NCI-H2081 (cell line): ENCODE measurements at places on chromosomes 1 and 21.

DNA sequence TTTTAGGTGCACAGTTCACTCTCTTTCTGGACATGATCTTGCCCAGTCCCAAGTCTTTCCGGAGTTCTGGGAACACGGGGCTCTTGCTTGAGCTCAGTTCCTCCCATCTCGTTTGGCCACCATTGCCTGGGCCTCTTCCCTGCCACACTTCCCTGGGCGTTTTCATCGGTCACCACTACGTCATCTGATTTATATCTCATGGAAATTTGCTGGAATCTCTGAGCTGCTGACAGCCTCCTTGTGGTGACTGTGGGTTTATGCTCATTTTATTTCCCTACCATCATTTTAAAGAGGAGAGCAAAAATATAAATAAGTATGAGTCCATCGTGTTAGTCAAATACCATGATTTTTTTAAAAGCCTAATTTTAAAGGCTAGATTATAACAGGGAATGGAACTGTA is 449.1 kb upstream of the KAZN start:
- no peak for DNase-seq

DNA sequence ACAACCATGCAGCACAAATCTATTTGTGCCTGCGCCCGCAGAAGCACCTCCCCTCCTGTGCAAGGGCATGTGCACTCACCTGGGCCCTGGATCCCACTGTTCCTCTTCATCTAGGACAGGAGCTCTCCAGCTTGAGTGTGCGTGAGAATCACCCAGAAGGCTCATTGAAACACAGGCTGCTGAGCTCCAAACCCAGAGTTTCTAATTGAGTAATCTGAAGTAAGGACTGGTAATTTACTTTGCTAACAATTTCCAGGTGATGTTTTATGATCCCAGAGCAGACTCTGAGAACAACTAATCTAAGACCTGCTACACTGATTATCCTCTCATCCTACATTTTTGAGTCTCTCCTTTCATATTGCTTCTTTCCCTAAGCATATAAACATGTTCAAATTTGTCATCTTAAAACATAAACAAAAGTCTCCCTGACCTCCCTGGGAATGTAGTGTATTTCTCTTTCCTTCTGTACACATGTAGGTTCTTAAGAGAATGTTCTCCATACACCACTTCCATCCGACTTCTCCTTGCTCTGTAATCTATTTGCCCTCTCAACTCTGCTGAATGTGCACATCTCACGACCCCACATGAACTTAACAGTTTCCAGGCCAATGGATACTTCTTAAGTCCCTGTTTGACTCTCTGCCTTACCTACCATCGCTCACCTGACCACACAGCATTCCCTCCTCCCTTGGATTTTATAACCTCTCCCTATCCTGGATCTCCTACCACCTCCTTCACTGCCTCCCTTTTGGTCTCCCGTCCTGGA is 522.5 kb downstream of the SMYD3 start:
- no peak for DNase-seq

- no peak for DNase-seq
Observed at GRCh38 chr1:183030053-183030452, 6.8 kb downstream of the LAMC1 start.

DNA sequence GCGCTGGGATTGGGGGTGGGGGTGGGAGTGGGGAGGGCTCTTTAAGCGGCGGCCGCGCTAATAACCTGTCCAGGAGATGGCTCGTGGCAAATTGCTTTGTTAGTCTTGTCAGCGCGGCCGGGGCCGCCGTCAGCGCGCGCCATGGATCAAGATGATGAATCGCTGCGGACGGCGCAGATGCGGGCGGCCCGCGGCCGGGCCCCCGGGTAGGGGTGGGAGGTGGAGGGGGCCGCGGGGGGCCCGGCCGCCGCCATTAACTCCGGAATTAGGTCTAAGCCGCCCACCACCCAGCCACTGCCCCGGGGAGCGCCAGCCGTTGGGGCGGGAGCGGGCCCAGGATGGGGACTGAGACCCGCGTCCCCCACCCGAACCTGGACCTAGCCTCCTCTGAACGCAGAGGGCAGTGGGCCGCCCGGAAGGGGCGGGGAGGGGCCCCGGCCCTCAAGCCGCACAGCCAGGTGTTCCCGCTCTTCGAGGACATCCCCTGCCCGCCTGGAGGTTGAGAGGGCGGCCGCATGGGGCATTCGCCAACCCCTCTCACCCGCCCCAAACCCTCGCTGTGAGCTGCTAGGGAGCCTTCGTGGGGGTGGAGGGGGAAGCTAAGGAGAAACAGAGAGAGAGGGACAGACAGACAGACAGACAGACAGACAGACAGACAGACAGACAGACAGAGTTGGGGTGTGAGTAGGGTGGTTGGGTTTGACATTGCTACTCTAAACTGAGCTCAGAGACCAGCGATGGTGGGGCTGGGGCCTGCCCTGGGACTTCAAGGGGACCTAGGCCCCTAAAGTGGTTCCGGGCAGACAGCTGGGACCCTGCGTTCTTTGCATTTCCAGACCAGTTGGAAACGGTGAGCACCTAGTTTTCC is 3.8 kb upstream of the DMBX1 start:
- DNase-seq: no peak

GRCh38 chr1:227072991-227073390 is 132.9 kb downstream of the COQ8A start:
- DNase-seq: no peak

DNA sequence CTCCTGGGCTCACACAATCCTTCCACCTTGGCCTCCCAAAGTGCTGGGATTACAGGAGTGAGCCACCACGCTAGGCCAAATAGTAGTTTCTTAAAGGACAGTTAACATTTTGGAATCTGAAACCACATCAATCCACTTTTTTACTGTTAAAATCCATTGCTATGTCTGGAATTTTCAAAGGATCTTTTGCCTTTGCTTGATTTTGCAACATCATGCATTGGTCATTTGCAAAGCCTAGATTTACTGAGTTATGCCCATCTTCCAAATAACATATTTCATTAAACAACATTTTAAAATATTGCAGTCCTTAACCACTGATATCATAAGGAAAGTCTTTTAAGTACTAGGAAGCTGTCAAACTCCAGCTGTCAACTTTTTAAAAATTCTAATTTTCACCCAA is 3.3 kb downstream of the POGZ start:
- DNase-seq: no peak

- DNase-seq: no peak
Observed at GRCh38 chr1:238681021-238681420, 705.3 kb upstream of the CHRM3 start.

DNA sequence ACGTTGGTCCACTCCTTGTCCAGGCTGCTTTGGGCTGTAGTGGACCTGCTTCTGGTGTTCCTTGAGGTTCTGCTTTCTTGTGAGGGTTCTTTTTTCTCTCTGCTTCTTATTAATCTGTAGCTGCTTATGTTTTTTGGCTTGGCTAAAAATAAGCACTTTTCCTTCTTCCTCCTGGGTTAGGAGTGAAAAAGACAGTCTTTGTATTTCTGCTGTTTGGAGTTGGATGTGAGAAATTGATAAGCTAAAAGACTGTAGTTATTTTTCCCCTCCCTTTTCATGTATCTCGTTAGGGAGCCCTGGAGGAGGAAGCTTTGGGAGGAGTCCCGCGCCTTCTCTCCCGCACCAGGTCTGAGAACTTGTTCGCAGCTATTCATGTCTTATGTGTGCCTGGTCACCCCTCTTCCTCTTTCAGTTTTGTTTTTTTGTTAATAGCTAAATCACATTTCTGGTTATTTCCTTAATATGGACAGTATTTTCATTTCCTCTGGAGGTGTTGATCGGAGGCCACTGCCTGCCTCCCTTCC is 79.0 kb downstream of the GALNT2 start:
- no peak for DNase-seq

DNA sequence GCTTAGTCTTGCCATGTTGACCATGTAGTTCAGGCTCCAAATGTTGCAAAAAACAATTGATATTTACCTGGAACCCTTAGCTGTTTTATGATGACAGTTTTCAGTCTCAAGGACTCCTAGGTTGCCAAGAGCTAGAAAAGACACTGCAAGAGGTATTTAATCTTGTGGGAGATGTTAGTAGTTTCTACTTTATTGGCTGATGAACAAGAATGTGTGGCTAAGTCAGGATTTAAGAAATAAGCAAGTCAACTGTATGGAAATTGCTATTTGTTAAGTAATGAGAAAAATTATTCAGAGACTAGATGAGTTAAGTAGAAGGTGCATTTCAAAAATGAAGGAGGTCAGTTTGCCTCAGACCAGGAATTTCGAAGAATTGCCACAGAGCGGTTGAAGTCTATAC is 639.7 kb upstream of the USP24 start:
- no peak for DNase-seq

DNA sequence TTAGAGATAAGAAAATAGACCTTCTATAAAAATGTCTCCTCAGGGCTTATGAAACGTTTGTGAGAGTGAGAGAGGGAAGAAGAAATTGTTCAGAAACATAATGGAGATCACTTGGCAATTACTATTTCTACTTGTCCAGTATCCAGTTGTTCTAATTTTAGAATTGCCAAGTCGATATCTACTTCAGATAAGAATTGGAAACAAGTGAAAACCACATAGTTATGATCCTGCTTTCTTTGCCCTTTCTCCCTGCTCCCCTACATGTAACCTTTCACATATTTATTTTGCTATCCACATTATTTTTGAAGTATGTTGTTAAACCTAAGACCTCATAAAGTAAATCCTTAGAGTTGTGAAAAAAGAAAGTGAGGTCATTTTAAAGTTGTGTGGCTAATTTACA is 1154.7 kb upstream of the ADGRL2 start:
- no peak for DNase-seq

DNA sequence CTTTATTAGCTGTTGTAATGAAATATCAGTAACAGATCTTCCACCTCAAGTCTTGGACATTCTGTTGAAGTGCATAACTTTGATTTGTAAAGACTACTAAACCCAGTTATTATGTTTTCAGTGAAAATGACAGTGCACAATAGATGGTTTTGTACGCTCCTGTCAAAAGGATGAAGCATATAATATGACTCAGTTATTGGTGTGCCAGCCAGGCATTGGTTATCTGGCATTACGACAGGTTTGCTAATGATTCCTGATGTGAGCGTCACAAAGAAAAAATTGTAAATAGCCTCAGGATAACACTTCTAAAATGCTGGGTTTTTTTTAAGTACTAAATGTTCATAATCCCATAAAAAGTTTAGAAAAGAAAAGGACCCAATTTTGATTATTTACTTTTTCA is 147.9 kb downstream of the MAGI3 start:
- peak; percentile 20 for DNase-seq

DNA sequence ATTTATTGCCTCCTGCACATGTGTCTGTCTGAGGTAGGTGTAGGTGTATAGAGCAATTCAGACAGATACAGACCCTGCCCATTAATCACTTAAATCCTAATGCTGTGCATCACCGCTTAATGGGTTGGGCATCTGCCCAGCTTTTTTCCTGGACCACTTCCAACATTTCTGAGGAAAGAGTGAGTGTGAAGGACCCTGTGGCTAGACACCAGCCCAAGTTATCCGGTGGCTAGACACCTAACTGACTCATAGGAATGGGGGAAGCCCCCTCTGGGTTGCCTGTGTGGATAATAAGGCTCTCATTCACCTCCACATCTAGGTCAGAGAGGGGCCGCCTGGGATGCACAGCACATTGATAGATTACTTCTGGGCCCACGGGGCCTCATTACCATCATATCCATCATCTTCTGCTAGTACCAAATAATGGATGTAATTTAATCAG is 121.1 kb upstream of the RAVER2 start:
- DNase-seq: peak; percentile 34
